ENCODE measurements at places on chromosomes 7 and 10. TPM values are rescaled to one million over a fixed set of nuclear protein-coding genes. Genes with fewer than 3 reads are reported as not detected.

The KCNMA1 gene
- total RNA-seq, result 18.8 TPM

The CPA2 gene
- total RNA-seq, result 0.52 TPM

The FAM25C gene
- total RNA-seq, result not detected

The EGFR gene
- total RNA-seq, result 17.7 TPM

The NOC3L gene
- 13.6 TPM for total RNA-seq

The C10orf71 gene
- 4.7 TPM for total RNA-seq

The PARD3 gene
- 88.7 TPM for total RNA-seq

The CALML5 gene
- total RNA-seq, result not detected

The UTF1 gene
- not detected for total RNA-seq

The DKK1 gene
- total RNA-seq, result under 0.01 TPM

The HMX2 gene
- total RNA-seq, result not detected

The CARD11 gene
- total RNA-seq, result 1.0 TPM

The LYZL2 gene
- total RNA-seq, result not detected

The SLC39A12 gene
- total RNA-seq, result under 0.01 TPM

The GSTO2 gene
- not detected for total RNA-seq

The TMEM26 gene
- 15.7 TPM for total RNA-seq

The OAT gene
- 106 TPM for total RNA-seq

The AOAH gene
- total RNA-seq, result 5.2 TPM

The DENND2A gene
- total RNA-seq, result 32.4 TPM

The COBL gene
- 53.2 TPM for total RNA-seq

The CXCL12 gene
- total RNA-seq, result 83.5 TPM

The MAT1A gene
- total RNA-seq, result not detected

The BZW2 gene
- total RNA-seq, result 155 TPM

Measured in skeletal muscle tissue (tissue), 5 donors.